ENCODE measurements at places on chromosomes 16 and 17.

DNA sequence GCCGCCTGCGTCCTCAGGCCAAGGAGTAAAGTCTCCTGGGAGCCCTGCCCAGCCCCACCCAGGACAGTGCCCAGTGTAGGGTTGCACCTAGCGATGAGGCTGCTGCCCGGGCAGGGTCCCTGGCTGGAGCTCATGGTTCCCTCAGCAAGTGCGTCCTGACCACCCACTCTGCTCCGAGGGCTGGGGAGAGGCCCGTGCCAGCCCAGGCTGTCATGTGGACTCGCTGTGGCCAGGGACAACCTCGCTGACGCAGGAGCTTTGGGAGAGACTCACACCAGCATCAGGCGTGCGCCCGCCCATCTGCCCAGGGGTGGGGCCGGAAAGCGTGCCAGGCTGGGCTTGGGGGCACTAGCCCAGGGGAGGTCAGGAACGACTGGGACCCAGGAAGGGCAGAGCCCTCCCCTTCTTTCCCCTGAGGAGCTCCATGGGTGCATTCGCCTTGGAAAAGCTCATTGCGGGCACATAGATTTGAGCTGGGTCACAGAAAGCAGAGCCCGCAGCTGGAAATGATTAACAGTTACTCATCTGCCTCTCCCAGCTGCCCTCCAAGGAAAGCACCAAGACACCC, 19.7 kb downstream of the DPEP1 start:
- DNase-seq = no peak

DNA sequence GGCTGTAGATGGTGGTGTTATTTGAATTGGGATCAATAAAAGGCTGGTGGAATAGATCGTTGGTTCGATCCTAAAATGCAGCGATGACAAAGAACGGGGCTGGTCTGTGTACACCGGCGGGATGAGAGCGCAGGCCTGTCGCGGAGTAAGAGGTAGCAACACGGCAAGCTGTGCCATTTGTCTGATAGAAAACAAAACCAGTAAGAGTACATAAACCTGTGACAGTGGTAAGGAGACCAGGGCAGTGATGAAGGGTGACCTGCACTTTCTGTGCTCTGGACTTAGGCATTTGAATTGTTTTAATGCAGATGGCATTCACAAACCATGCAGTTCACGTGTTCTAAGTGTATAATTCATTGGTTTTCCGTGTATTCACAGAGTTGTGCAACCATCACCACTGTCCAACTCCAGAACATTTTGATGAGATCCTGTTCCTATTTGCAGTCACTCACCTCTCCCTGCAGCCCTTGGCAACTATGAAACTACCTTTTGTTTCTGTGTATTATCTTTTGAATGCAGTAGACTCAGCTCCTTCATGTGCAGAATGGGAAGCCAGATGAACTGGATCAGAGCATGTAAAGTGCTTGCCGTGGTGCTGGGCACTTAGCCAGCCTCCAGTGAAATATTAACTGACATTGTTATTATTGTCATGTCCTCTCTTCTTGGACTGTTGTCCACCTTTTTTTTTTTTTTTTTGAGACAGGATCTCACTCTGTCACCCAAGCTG, 286.1 kb downstream of the SNX29 start:
- no peak for DNase-seq

- DNase-seq = no peak
These were observed 6.8 kb downstream of the ANKFY1 start for GRCh38 chr17:4256952-4257351.

DNA sequence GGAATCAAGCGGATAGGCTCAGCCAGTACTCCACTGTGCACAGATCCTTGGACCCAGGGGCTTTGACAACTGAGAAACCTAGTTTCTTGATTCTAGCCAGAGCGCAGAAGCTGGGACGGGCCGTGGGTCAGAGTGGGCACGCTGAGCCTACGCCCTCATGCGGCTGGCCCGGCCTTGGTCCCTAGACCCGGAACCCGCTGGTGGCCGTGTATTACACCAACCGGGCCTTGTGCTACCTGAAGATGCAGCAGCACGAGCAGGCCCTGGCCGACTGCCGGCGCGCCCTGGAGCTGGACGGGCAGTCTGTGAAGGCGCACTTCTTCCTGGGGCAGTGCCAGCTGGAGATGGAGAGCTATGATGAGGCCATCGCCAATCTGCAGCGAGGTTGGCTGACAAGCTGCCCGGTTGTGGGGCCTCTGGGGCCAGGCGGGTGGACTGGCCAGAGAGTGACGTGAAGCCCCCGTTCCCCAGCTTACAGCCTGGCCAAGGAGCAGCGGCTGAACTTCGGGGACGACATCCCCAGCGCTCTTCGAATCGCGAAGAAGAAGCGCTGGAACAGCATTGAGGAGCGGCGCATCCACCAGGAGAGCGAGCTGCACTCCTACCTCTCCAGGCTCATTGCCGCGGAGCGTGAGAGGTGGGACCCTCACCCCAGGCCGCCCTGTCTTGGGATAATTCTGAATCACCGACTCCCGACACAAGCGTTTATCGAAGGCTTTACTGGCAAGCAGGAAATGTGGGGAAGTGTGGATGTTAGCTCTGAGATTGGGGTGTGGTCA, 946 bp downstream of the STUB1 start:
- DNase-seq = no peak

- DNase-seq = no peak
These were observed 83.5 kb upstream of the RPL38 start for GRCh38 chr17:74119965-74120364.

GRCh38 chr16:85639529-85640253, 26.6 kb downstream of the GSE1 start:
- no peak for DNase-seq
